ENCODE measurements at places on chromosomes 2 and 18.
A peak's percentile ranks its signal among the peaks of the same experiment; 100 is the strongest.

- DNase-seq, result no peak
Measured at GRCh38 chr2:97906307-97906706, 89.4 kb downstream of the TMEM131 start.

GRCh38 chr2:37585982-37586621 lies 85.3 kb downstream of the CDC42EP3 start:
- DNase-seq, result peak; percentile 63

DNA sequence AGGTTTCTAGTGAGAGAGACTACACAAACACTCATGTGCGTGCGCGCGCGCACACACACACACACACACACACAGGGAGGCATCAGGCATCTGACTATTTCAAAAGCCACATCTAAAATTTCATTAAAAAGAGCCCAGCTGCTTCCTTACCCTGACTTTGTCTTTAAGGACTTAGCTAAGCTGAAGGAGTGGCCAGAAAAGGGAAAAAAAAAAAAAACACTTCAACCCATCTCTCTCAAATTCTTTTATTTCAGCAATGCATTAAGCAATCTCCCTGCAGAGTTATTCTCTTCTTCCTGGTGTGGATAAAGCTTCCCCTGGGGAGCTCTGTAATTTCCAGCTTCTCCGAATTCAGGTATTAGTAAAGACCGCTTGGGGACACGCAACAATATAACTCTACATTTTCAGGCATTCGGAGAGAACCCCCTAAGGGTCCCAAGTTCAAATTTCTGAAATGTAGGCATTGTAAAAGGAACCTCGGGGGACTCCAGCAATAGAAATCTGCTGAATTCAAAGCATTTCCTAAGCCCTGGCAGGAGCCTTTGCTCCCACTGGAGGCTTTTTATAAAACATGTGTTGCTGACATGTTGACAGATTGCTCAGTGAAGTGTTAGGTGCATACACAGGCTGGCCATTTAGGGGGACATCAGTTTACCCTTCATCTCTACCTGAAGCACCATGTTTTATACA lies 67.0 kb downstream of the ZNF521 start:
- DNase-seq, result no peak

GRCh38 chr2:69608109-69608508 lies 35.4 kb downstream of the AAK1 start:
- DNase-seq, result no peak

- no peak for DNase-seq
Measured at GRCh38 chr18:59624369-59624765, 72.9 kb downstream of the CCBE1 start.
